8988T (cell line): ENCODE measurements at places on chromosomes 13 and 19.

GRCh38 chr13:33319859-33320258 lies 34.3 kb upstream of the STARD13 start:
- no peak for DNase-seq

- DNase-seq: no peak
Measured at GRCh38 chr19:607301-608154, 17.8 kb downstream of the HCN2 start.

GRCh38 chr13:19862481-19863313 lies 752 bp downstream of the ZMYM5 start:
- DNase-seq: no peak

DNA sequence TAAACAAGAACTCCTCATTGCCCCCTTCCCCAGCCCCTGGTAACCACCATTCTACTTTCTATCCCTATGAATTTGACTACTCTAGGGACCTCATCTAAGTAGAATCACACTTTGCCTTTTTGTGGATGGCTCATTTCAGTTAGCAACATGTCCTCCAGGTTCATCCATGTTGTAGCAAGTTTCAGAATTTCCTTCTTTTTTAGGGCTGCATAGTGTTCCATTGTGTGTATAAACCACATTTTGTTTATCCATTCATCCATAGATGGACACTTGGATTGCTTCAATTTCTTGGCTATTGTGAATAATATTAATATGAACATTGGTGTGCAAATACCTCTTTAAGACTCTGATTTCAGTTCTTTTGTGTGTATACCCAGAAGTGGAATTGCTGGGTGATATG lies 4.8 kb upstream of the DHRS12 start:
- no peak for DNase-seq

DNA sequence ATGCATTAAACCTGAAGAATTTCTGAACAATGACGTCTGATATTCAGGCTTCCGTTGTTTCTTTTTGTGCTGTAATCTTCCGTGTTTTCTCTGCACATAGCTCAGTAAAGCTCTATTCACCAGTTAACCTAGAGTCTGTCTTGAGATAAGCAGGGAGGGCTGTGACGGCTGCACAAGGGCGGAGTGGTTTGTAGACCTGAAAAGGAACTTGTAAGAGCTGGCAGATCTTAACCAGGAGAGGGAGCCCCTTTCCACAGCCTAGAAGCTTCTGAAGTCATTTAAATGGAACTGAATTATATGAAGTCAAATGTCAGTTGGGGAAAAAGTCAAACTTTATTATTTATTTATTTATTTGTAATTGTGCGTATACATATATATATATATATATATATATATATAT lies 27.5 kb downstream of the DPRX start:
- peak; percentile 42 for DNase-seq

DNA sequence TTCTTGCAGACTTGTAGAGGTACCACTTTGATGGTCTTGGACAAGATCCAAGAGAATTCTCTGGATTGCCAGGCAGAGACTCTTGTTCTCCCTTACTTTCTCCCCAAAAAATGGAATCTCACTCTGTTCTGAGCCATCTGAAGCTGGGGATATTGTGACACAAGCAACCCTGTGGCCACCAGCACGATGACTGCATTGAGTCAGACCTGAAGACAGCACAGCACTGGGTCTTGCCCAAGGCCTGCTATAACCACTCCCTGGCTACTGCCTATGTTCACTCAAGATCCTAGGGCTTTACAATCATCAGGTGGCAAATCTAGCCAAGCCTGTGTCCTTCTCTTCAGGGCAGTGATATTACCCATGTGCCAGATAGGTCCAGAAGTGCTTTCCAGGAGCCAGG lies 202.5 kb upstream of the SERP2 start:
- no peak for DNase-seq

DNA sequence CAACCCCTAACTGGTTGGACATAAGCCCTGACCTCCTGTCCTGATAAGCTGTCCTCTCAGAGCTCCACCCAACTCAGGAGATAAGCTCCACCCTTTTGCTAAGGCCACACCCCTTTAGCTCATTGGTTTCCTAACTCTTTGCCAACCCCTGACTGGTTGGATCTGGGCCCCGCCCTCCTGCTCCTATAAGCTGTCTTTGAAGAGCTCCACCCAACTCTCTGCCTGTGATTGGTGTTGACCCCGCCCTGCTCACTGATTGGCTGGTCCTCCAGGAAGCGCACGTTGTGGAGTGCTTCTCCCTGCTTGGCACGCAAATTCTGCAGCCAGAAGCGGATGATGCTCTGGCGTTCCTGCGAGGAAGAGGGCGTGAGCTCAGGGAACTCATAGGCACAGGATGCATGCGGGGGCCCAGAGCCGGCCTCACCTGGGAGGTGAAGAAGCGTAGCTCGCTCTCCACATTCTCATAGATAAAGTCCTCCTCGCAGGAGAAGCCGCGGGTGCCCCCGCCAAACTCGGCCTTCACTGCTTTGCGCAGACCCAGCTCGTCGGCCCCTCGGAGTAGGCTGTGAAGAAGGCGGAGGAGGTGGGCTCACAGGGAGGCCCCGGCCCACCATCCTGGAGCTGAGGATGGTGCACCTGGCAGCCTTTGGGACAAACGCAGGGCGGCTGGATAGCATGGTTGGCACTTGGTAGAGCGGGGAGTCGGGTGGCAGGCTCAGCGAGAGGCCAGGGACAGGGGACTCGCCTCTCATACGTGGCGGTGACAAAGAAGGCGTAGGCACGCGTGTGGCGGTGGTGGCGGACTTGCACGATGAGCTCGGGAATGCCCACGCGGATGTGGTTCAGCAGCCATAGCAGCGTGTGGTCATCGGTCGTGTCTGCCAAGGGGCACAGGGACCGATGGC lies 1.7 kb downstream of the ANO8 start:
- no peak for DNase-seq

DNA sequence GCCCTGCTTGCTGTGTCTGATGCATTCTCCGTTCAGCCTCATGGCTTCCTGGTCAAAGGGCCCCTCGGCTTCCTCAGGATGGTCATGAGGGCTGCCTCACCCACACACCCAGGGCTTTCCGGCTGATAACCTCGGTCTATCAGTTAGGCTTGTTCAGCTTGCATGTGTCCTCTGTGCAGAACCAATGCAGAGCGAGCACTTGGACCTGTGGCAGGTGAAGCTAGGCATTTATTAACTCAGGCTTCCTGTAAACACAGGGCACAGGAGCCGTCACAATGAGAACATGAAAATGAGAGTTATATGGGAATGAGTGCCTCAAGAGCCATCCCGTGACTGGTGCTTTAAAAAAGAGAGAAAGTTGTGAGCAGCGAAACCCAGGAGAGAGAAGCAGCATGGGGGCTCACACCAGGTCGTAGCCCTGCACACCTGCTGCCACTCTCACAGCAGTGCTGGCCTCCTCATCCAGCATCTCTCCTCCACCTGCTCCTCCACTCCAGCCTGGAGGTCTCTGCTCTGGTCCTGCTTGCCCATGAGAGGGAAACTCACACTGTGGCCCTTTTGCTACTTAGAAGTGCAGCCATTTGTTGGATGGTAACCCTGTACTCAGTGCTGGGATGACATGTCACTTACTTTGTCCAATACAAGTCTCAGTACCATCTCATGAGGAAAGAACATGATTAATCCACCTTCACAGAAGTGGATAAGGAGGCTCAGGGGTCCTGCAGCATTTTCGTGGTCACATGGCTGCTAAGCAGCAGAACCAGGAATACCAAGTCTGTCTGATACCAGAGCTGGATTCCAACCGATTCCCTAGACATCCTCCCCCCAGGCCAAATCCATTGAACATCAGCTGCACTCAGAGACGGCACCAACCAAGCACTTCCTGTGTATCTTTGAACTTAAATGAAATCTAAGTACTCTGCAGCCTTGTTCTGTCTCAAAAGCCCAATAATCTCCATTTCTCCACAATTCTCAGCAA lies 50.5 kb upstream of the IRS2 start:
- no peak for DNase-seq

DNA sequence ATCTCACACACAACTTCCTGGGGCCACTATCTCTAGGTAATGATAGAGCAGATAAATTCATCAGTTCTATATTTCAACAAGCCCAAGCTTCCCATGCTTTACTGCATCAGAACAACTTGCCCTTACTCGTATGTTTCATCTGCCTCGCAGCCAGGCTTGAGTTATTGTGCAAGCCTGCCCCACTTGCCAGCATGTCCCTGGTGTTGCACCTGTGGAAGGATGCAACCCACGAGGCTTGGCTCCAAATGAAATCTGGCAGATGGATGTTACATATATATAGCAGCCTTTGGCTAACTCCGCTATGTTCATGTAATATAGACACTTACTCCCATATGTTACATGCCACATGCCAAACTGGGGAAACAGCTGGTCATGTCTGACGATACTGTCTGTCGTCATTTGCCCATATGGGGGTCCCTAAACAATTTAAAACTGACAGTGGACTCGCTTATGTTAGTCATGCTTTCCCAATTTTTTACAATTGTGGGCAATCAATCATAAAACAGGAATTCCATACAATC lies 6.2 kb downstream of the ERVK3-1 start:
- DNase-seq: no peak

DNA sequence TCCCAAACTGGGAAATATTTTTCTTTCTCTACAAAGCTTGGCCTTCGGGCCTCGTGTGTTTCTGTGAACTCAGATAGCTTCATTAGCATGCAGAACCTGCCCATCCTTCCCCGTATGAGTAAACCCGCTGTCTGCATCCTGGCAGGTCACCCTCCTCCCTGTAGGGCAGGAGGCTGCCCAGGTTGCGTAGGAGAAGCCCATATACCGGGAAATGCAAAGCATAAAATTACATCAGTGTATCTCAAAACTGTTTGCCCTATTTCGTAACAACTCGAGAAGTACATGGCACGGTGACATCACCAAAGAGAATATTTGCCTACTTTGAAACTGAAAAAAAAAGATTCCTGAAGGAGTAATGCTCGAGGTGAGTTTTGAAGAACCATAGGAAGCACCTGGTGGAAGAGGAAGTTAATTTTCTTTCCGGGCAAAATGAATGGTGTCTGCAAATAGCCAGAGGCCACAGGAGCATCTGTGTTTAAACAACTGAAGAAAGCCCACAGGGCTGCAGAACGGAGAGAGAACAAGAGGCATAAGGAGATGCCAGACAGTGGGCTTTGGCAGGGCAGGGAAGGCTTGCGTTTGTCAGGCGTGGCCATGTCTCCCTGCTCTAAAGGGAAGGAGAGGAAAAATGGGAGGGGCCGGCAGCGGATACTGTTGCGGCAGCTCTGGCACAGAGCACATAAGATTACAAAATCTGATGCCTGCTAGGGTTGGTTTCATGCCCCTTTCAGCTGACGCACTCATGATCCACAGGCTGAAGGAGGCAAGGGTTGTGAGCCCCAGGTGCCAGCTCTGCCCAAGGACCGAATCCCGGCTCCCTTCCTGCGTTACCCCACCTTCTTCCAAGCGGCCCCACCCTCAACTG lies 81.4 kb downstream of the IRS2 start:
- DNase-seq: no peak

- no peak for DNase-seq
Measured at GRCh38 chr13:23987331-23987894, 90.1 kb upstream of the C1QTNF9B start.

- peak; percentile 93 for DNase-seq
Measured at GRCh38 chr19:925087-925525, 729 bp upstream of the ARID3A start.

GRCh38 chr19:8081569-8082550 lies 29.3 kb downstream of the CCL25 start:
- DNase-seq: no peak

- DNase-seq: no peak
Measured at GRCh38 chr13:36872621-36873020, 47.4 kb downstream of the SMAD9 start.

DNA sequence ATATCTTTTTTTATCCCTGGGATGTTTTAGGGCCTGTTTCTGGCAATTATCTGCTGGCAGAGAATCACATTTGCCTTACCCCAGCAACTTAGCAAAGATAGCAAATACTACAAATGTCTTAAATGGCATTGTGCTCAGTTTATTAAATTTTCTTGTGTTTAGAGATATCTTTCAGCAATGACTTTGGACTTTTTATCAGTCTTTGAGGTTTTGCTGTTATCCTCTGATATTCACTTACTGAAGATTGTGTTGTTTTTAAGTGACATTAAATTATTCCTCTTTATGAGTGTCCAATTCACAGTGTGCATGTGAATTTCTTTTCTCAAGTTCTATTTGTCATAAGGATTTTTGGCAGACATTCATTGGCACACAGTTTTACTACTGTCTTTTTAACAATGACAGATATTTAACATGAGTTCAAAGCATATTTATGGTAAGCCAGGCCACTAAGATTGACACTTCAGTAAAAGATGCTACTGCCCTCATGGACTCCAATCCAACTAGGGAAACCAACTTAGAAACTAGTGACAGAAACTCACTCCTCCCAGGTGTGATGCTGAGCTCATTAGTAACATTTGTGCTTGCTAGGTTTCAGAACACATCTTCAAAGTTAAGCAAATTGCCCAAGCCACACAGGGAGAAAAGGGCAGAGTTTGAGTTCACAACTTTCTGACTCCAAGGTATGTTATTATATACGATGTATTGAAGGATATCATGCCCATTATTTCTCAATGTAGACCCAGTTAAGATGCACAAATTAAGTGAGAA lies 481.9 kb downstream of the GPC6 start:
- no peak for DNase-seq

GRCh38 chr19:982567-983170 lies 1.5 kb upstream of the WDR18 start:
- peak; percentile 99 for DNase-seq

DNA sequence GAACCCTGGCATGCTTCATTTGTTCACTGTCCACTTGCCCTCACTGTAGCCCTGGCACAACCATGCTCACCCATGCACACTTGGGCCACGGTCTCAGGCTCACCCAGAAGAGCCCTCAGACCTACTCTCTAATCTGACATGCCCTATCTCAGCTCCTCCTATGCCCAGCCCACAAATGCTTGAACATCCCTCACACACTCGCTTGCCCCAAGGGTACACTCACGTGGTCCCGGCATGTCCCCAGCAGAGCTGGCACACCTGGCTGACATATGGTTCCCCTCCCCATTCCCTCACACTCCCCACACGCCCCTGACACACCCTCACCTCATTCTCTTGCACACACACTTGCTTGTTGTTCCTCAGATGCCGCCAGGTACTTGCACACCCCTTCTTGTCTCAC lies 55.7 kb downstream of the MAP4K1 start:
- no peak for DNase-seq

DNA sequence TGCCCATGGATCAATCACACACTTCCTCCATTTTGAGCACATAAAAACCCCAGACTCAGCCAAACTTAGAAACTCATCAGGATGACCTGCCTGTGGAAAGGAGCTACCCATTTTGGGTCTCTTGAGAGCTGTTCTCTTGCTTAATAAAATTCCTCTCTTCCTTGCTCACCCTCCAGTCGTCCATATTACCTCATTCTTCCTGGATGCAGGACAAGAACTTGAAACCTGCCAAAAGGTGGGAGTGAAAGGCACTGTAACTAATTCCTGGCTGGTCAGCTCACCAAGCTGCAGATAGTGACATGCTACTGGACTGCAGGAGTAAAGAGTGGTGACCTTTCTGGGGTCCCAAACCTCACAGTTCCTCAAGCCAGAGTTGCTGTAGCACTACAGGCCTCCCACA lies 20.2 kb downstream of the LIG4 start:
- no peak for DNase-seq

DNA sequence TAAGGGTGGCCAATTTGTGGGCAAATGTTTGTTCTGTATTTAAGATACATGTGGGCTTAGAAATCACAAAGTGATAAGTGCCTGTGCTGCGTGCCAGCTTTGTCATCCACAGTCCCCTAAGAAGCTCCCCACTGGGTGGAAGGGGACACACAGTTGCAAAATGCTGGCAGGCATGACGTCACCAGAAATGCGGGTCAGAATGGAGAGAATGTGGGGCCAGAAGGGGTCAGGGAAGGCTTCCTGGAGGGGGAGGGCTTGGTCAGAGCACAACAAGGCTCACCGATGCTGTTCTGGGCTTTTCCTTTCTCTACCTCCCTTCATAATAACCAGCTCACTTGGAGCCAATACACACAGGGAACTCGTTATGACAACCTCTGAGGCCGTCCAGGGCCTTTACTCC lies 207.3 kb downstream of the URI1 start:
- no peak for DNase-seq
